ENCODE measurements at places on chromosomes 1 and 21.

- DNase-seq = no peak
These were observed 20.2 kb upstream of the POGZ start for GRCh38 chr1:151479462-151479861.

- no peak for DNase-seq
These were observed 31.4 kb upstream of the C1orf185 start for GRCh38 chr1:51070640-51071039.

GRCh38 chr1:21449906-21450305 lies 10.0 kb downstream of the NBPF3 start:
- DNase-seq = no peak

- no peak for DNase-seq
These were observed 940 bp downstream of the NES start for GRCh38 chr1:156676114-156676819.

DNA sequence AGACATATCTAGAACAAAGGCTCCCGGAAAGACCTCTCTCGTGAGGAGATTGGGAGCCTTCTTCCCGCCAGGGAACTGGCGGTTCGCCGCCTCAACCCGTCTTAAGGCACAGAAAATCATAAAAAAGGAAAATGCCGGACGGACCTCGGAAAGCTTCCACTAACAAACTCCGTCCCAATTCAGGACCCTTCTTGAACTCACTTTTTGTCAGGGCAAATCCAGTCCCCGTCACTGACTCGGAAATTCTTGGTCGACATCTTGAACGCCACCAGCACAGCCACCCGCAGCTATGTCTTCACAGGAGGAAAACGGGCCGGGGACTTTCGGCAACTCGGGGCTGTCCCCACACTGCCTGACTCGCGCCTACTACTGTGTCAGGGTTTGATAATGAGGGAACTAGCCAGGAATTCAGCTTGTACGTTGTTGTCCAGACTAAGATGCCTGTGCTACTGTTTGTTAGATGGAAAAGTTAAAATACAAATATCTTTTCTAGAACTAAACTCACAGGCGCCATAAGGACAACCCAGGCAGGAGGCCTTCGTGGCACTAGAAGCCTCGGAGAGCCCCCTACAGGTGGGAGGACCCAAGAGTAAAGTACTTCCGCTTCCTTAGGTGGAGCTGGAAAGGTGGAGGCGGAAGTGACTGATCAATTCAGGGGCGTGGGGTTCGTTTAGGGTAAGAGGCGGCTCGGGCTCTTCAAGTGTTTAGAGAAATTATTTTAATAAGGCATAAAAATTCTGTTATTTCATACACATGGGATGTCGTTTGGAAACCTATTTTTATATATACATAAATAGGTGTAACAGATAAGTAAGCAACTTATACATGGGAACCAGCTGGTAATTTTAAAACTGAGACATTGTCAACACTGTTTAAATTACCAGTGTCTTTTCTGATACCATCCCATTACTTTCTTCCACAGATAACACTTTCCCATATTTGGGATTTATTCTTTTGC lies at the start of gene ZRANB2:
Gene ZRANB2, minus strand, starts transcription at position 297 of the 958 bp plus-strand sequence. Its CDS starts 40 bp downstream, at position 257.
- peak; percentile 96 for DNase-seq

- no peak for DNase-seq
These were observed 3.2 kb downstream of the B3GALNT2 start for GRCh38 chr1:235500971-235501540.

- no peak for DNase-seq
These were observed 415.0 kb upstream of the VAMP3 start for GRCh38 chr1:7356079-7356478.

GRCh38 chr1:225818229-225818628 lies 8.3 kb downstream of the EPHX1 start:
- no peak for DNase-seq

DNA sequence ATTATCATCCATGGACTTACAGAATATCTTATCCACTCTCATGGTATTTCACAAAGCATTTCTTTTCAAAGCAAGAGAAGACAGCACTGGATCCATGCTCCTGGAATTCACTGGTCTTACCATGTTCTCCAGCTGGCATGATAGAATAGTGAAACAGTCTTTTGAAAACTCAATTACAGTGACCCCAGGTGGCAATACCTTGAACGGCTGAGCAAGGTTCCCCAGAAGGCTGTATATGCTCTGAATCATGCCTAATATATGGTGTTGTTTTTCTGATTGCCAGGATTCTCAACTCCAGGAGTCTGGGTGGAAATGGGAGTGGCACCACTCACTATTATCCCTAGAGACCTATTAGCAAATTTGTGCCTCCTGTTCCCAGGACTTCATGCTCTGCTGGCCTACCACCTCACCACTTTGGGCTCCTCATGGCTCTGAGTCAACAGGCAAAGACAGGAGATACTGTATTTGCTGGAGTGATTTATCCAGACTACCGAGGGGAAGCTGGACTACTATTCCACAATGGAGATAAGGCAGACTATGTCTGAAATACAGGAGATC lies 87.6 kb downstream of the CATSPERE start:
- DNase-seq = no peak

DNA sequence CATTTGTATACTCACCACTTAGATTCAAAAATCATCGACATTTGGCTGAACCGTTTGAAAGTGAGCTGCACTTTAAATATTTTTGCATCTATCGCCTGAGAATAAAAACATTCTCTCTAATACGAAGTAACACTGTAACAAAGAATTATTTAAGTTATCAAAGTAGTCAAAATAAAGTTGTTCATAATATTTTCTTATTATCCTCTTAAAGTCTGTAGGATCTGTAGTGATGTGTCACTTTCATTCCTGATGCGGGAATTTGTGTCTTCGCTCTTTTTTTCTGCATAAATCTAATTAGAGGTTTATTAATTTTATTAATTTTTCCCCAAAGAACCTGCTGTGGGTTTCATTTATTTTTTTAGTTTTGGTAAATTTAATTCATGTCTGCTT lies 74.8 kb downstream of the ETS2 start:
- no peak for DNase-seq
